Pulmonary artery endothelial cell (primary cell): ENCODE measurements at places on chromosomes 2 and 18. TPM values are rescaled to one million over a fixed set of nuclear protein-coding genes. Genes with fewer than 3 reads are reported as not detected.

DNA sequence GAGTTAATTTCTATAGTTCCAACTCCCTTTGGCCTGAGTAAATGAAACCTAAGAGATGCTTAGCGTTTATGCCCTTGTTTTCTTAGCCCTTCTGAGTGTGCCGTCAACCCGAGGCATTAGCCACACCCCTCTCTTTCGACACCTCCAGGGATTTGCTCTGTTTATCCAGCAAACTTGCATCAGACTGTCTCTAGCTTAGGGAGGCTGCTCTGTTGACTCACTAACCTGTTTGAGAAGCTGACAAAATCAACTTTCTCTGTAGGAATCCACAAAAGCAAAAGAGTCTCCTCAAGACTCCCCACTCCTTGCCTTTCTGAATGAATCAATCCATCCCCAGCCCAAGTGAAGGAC, 317.6 kb downstream of the TNS1 start:
- no peak for DNase-seq

DNA sequence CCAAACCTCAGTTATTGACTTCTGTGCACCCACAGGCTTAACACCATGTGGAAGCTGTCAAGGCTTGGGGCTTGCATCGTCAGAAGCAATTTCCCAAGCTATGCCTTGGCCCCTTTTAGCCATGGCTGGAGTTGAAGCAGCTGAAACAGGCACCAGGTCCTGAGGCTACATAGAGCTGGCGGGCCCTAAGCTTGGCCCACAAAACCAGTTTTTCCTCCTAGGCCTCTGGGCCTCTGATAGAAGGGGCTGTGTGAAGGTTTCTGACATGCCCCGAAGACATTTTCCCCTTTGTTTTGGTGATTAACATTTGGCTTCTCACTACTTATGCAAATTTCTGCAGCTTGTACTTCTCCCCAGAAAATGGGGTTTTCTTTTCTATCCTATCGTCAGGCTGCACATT, 9.1 kb upstream of the TMX3 start:
- DNase-seq, result no peak

DNA sequence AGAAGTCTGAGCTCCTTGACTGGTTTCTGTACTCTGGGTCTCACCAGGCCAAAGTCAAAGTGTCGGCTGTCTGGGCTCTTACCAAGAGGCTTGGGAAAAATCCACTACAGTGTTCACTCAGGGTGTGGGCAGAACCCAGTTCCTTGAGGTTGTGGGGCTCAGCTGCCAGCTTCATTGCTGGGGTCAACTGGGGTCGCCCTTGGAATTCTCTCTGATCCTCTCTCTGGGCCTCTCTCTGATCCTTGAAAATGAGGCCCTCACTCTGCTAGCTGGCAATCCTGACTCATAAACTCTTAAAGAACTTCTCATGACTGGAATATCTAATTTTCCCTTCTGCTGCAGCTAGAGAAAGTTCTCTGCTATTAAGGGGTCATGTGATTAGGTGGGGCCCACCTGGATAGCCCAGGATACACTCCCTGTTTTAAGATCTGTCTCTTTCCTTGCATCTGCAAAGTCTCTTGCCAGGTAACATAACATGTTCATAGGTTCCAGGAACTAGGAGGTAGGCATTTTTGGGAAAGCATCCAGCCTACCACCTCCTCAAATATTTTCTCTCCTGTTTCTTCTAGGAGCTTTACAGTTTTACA, 66.3 kb downstream of the SP110 start:
- no peak for DNase-seq

- no peak for DNase-seq
Observed at GRCh38 chr2:69171116-69171896, 158.3 kb downstream of the ANTXR1 start.

DNA sequence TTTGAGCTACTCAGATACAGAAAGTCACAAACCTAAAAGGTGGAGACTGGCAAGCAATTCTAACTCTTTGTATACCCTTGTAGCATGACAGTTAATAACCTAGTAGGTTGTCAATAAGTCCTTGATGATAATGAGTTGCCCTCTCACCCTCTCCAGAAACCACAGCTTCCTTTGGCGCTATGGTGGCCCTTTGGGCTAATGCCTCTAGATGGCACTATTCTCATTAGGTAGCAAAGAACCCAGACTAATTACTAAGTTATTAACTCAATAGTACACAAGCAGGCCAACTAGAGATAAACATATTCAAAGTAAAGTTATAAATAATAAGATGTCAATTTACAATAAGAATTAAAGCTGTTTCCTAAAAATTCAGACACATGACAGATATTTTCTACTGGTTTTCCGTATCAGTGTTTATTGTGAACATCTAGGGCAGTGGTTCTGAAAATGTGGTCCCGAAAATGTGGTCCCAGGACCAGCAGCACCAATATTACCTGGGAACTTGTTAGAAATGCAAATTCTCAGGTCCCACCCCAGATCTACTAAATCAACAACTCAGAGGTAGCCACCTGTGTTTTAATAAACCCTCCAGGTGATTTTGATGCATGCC, 41.1 kb downstream of the LDAH start:
- DNase-seq, result no peak

DNA sequence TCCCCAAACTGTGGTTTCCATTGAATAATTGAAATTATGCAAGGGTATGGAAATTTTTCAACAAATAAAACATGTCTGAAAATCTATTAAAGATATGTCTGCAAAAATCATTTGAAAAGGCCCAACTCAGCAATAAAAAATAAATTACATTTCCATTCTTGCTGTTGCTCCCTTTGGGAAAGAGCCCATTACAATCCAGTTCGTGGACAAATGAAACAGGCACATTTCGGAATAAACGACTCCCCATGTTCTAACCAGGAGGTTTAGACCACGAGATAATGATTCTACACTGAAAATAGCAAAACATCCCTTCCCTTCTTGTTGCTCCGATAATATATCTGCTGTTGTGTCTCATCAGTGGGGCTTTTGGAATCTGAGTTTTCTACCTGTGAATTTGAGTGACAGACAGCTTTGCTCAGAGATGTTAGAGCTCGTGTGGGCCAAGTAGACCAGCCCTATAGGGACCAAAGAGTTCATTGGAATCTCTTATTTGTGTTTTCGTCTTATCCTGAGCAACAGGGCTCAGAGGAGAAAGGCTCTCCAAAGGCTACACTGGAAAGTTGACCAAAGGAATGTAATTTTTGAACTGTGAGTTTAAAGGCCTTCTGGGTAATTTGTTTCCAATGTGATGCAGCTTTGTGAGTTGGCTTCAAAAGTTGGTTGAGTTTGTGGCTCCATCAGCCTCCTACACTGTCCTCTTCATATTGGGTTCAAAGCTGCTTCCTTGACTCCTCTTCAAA, 119.5 kb downstream of the ACTR3 start:
- no peak for DNase-seq

GRCh38 chr2:200314976-200315567, 8.6 kb downstream of the SPATS2L start:
- DNase-seq, result no peak

Gene PAX8
- total RNA-seq, result 0.07 and 0.18 TPM in 2 replicates

- DNase-seq, result no peak
Observed at GRCh38 chr2:212494418-212495020, 44.1 kb downstream of the ERBB4 start.

DNA sequence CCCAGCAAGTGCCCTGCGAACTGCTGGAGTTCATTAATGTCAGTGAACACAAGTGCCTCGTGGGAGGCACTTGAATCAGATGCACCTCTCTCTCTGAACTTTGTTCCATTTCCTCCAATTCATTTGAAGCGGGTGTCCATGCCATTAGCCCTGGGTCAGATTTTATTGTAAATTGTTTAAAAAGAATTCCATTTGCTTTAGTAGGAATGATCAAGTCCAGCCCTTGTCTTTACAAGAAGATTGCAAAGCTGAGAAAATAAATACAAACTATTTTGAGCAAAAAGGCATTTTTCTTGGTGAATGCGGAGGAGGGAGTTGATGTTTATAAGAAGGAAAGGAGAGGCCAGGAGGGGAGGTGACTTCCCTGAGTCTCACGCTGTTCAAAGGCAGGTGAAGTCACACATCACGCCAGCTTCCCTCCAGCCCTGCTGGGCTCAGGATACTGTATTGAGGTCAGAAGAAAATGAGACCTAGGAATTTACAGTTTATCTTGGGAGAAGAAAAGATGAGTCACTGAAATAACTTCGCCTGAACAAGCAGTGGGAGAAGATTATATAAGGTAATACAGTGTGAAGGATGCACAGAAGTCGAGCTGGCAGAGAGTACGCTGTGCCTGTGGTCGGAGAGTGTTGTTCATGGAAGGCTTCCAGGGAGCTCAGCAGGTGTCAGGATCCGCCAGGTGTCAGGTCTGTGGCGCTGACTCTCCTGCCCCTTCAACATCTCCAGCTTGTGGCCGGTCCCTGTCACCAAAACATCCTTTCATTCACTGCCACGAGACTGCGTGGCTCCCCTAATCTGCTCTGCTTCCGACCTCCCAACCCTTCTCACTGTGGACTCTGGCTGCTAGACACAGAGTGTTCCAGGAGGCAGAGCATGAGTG, 36.5 kb downstream of the EFR3B start:
- DNase-seq, result peak; percentile 41

GRCh38 chr2:219261024-219261855, 7.5 kb upstream of the TUBA4A start:
- no peak for DNase-seq

DNA sequence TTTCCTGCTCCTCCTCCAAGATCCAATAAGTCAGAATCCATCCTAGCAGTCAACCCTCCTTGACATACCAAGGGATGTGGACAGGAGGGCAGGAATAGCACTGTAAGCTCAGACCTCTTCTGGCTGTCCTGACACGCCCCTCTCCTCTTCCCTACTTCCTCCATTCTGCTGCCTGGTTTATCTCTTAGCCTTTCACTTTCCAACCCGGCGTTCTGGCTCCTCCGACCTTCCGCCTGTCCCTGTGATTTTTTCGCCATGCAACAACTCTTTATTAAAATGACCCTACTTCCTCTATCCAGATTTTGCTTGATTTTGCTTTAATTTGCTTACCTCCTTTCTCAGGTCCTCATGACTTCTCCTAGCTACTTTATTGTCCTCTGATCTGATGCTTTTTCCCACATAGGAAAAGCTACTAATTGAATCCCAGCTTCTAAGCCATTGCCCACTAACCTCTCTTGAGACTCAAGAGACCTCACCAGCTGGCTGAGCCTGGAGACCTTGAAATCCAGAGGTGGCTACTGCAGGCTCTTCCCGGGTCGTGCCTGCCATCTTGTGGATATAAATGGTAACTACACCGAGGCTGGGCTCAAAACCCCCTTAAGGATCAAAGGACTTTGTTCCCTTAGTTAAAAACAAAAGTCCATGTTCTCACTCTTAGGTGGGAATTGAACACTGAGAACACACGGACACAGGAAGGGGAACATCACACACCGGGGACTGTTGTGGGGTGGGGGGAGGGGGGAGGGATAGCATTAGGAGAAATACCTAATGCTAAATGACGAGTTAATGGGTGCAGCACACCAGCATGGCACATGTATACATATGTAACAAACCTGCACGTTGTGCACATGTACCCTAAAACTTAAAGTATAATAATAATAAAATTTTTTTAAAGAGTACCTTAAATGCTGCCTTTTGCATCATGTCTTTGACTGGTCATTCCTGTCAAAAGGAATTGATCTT, 139.4 kb downstream of the AKAIN1 start:
- DNase-seq, result no peak

Gene PNKD
- total RNA-seq, result 18.0 and 20.1 TPM in 2 replicates

DNA sequence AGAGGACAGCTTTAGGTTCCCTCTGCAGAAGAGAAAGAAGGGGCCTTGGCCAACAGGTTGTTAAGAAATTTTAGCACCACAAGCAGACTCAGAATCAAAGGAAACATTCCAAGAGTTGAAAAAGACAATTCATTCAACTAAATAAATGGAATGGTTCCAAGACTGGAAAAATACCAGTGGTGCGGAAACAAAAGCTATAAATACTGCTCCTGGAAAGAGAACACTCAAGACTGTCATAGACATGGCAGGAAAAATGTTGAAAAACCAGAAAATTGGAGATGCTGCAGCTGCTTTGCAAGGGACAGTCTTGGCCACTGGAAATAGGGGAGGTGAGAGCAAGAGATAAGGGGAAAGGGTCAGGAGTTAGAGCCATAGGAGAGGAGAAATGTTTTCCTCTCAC, 312.7 kb upstream of the CYRIA start:
- no peak for DNase-seq

DNA sequence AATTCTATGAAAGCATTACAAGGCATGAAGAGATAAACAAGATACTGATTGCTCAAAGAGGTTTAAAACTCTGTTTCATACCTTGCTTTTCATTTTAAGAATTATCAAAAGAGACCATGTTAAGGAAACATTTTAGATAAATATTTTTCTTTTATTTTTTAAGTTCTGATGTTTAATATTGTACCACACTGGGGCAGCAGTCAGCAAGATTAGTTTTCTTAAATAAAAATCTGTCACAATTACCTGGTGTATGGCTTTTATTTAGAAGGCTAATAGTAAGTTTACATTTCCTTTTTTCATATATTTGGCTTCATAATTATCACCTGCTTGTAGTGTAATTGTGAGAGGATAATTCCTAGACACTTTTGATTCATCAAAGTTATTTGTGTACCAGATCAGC, 46.4 kb downstream of the ZNF804A start:
- DNase-seq, result no peak

DNA sequence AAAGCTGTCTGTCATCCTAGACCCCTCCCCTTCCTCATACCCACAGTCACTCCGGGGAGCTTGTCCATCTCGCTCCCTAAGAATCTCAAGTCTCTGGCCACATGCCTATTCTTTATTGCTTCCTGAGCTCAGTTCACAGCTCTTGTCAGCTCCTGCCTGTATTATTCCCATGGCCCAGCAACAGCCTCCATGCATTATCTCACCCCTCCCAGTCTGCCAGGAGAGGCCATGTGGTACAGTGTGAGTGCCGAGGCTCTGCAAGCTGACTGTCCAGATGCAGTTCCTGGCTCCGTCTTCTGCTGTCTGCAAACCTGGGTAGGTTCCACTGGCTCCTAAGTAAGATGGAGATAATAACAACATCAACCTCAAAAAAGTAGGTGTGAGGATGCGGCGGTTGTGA, 79.7 kb downstream of the MRPS9 start:
- DNase-seq, result no peak

- no peak for DNase-seq
Observed at GRCh38 chr2:205765151-205765550, 82.8 kb downstream of the NRP2 start.

Gene CHRNA1
- 0.11 and 0.73 TPM in 2 replicates for total RNA-seq
